ENCODE measurements at places on chromosomes 1 and 21. TPM values are rescaled to one million over a fixed set of nuclear protein-coding genes. Genes with fewer than 3 reads are reported as not detected.

DNA sequence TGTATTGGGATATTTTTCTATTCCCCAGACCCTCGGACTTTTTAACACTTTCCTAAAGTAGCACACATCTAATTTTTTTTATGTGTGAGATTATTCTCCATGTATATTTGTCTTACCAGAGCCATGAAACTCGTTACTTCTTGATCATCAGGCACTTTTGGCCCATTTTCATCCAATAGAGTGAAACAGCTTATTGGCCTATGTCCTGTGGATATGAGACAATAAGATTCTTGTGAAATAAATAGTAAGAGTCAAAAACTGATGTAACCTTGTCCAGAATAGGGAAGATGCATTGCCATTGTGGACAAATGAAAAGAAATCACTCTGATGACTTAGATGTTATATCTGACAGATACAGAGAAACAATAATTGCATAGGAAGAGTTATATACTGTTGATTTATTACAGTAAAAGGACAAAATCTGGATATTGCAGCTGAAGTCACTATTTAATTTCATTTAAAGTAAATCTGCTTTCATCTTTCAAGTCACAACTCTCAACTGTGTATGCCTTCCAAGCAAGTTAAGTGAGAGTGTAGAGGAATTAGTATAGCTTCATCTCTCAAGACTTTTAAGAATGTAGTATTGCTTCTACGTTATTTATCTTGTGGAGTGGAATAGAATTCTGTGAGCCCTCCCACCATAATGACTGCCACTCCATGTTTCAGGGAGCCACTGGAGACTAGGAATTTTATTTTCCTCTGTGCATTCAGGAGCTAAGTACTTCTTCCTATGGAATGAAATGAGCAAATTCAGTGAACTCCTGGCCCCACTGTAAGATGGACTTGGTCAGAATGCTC is 86.9 kb downstream of the ADAMTS1 start:
- DNase-seq, result no peak

GRCh38 chr1:103063921-103064320 is 44.4 kb downstream of the COL11A1 start:
- no peak for DNase-seq

Gene TAS1R1
- total RNA-seq, result not detected

DNA sequence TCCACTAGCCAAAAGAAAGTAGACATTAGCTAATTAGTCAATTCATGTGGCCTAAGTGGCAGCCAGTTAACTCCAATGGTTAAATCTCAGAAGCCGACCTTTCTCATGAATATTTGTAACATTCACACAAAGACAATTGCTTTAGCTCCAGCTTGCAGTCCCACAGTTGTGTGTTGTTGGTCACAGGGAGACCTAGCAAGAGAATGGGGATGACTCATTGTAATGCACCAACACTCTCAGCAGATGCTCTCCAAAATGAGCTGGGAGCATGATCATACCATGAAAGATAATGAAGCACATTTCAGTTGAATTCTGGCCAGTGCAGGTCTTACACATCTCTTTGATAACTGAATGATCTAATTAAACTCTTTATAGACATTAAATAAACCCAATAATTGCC is 160.4 kb downstream of the HLX start:
- no peak for DNase-seq

Gene SPTA1
- not detected for total RNA-seq

All from heart left ventricle (tissue), 16 donors.